ENCODE measurements at places on chromosomes 1 and 21.

DNA sequence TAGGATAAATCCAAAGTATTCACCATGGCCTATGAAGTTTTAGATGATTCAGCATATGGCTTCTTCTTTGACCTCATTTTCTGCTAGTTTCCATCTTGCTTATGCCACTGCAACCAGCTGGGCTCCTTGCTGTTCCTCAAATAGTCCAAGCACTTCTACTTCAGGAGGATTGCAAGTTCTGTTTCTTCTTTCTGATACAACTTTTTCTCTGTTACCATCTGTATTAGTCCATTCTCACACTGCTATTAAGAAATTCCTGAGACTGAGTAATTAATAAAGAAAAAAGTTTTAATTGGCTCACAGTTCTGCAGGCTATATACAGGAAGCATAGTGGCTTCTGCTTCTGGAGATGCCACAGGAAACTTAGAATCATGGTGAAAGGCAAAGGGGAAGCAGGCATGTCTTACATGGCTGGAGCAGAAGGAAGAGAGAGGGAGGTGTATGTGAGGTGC, 20.3 kb downstream of the PTGS2 start:
- DNase-seq, result no peak

DNA sequence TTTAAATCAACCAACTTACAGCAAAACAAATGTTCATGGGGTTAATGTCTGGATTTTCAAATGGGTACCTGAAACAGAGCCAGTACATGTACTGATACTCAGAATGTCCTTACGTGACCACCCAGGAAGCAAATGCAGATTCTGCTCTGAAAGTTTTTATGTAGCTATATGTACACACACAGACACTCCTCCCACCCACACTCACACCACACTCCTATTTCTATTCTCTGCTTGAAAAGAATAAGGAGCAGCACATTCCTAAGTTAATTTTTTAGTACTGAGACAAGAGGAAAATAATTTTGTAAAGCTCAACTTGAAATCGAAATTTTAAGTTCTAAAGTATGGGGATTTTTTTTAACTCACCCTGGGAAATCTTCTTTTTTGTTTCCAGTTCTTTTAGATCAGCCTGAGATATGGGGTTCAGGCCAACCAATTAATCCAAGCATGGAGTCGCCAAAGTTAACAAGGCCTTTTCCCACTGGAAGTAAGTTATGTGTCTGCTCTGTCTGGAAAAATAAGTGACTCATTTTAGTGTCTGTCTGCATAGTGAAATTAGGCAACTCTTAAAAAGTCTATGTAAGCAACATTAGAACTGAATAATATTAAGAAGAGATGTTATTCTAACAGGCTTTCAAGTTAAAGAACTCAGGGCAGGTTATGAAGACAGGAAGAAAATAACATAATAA, 75.5 kb upstream of the DYNLT5 start:
- DNase-seq, result no peak

DNA sequence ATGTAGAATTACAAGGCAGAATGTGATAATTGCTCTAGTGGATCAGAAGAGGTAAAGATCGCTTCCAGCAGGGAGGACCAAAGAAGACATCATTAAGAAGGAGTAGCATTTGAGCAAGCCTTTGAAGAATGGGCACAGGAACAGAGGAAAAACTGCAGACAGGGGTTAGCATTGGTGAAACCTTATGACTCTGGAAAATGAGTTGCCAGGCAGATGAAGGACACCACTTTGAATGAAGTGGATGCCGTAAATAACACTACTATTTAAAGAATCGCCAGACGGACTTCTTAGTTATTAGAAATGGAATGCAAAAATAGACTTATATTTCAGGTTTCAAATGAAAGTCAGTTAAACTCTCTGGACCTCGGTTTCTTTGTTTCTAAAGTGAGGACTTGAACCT, 727.7 kb downstream of the USP25 start:
- no peak for DNase-seq

DNA sequence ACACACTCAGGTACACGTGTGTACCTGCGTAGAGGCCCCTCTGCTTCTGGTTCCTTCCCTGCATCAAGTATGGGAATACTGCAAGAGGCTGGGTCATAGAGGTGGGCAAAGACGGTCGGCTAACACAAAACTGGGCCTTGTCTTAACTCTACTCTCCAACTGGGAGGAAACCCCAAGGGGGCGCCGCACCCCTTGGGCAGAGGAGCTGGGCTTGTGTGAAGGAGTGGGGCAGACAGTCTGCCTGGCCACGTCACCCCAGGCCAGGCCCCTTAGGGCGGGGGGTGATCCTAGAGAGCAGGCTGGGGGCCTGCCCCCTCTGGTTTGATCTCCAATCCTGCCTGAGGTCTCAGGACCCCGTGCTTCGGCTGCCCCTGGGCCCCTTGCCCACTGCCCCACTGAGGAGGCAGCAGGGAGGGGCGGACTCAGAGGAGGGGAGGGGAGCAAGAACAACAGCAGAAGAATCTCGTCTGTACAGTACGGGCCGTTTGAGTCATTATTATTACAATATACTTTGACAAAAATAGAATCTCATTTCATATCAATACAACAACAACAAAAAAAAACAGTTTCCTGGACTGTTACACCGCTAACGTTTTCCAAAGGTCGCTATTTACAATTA, 34.7 kb downstream of the MEF2D start:
- no peak for DNase-seq

GRCh38 chr1:232553050-232553754, 76.7 kb downstream of the SIPA1L2 start:
- DNase-seq, result no peak

DNA sequence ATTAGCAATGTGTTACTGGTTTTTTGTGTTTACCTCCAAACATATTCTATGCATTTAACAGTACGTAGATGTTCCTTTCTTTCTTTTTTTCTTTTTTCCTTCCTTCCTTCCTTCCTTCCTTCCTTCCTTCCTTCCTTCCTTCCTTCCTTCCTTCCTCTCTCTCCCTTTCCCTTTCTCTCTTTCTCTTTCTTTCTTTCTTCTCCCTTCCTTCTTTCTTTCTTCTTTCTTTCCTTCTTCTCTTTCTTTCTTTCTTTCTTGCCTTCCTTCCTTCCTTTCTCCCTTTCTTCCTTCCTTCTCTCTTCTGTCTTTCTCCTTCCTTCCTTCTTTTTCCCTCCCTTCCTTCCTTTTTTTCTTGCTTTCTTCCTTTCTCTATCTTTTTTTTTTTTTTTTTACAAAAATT, 46.2 kb upstream of the GNG12 start:
- no peak for DNase-seq

- DNase-seq, result no peak
Observed at GRCh38 chr1:12600880-12601633, 17.0 kb downstream of the DHRS3 start.

Data from activated T-helper 1 cell treated with anti-CD3 and anti-CD28 coated beads, Interleukin-2, amount 50 U/mL, for 16 hours (primary cell).